Inflammatory macrophage treated with lipopolysaccharide for 1 hour (primary cell): ENCODE measurements at places on chromosomes 12 and 14.

GRCh38 chr12:21751517-21751916 lies 23.0 kb downstream of the KCNJ8 start:
- DNase-seq = no peak

GRCh38 chr12:12156116-12156515 lies 85.4 kb downstream of the BCL2L14 start:
- no peak for DNase-seq

DNA sequence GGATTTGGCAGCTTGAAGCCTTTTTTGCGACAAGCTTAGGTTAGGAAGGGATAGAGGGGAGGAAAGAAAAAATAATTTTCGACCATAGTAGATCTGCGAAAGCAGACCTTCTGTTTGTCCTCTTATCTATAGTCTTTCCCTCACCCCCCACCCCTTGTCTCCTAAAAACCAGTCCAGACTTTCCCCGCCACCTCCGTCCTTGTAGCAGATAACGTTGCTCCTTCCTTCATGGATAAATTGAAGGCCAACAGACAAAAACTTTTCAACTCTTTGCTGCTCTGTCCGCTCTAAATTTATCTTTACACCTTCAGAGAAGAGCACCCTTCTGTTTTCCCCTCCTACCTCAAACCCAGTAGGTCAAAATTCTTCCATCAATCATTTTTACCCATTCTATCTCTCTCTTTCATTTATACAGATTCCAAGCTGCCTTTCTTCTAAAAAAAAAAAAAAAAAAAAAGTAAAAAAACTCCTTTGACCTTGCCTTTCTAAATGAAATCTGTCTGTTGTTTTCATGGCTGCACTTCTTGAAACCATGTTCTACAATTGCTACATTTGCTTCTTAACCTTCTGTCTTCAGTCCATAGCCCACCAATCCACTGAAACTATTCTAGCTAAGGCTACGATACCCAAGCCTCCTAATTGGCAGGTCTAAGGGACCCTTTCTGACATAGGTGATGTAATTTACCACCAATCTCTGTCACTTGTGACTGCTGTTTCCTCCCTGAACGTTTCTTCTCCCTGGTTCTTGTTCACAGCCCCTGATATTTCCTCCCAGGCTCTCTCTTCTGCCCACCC lies 11.1 kb upstream of the NEMF start:
- no peak for DNase-seq

GRCh38 chr14:53110096-53110495 lies 43.0 kb downstream of the DDHD1 start:
- DNase-seq = no peak

GRCh38 chr12:123523518-123523917 lies 10.0 kb downstream of the RILPL1 start:
- DNase-seq = no peak

- no peak for DNase-seq
These were observed 17.1 kb downstream of the LRFN5 start for GRCh38 chr14:41623736-41624135.

DNA sequence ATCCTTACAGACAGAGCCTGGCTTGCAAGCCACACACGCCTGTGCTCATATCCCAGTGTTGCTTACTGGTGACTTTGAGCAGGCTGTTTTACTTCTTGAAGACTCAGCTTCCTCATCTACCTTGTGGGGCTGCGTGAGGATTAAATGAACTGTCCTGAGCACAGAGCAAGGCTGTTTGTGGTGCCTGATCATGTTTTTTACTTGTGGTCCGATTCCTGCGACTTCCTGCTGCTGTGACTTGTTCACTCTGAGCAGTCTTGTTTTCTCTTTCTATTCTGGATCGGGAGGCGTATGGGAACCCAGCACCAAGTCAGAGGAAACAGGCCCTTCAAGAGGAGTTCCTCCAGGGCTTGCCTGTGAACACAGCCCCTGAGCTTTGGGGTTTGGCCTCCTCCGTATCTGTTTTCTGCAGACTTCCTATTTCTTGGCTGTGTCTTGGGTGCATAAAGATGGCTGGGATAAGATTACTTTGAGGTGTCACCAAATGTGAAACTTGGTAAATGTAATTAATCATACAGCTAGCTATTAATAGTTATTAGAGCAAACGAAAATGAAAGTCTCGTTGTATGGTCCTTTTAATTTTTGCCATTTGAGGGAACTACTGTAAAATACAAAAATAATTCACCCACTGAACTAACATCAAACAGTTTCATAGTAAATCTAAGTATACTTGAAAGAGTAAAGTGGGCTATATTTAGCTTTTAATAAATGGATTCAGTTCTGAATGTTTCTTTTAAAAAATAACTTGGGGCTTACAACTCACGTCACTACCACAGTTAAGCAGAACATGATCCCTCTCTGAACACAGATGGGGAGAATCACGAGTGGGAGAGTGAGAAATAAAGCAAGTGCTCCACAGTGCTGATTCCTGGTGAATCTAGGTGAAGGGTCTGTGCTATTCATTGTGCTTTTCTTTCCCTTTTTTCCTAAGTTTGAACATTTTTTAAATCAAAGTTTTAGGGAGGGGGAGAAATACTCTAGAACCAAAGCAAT lies 251.5 kb downstream of the FOXN3 start:
- peak; percentile 58 for DNase-seq

DNA sequence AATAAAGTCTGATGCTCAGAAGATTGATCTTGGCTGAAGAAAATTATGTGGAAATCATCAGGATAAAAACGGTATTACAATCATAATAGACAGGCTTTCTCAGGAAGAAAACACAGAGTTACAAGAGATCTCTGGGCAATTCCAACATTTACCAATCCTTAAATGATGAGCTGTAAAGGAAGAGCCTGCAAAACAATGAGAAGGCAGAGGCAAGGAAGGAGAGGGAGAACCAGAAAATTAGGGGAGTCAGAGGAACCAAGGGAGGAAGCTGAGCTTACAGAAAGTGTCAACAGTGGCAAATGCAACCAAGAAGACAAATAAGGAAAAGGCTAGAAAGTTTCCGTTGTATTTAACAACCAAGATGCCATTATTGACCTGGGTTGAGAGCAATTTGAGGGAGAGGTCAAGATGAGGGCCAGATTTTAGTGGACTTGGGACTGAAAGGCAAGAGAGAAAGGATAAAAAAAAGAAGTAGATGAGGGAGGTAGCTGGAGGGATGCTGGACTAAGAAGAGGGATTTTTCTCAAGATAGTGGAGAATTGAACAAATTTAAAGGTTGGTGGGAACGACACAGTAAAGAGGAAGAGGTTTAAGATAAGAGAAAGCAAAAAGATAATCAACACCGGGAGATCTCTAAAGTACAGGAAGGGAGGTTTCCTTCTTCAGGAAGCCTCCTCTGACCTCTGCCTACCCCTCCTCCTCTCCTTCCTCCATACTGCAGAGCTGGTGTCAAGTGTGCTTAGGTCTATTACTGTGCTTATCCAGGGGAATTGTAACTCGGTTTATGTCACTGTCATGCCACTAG lies 116.9 kb downstream of the DUSP6 start:
- DNase-seq = peak; percentile 82

GRCh38 chr12:79706676-79707075 lies 15.9 kb upstream of the PAWR start:
- no peak for DNase-seq

DNA sequence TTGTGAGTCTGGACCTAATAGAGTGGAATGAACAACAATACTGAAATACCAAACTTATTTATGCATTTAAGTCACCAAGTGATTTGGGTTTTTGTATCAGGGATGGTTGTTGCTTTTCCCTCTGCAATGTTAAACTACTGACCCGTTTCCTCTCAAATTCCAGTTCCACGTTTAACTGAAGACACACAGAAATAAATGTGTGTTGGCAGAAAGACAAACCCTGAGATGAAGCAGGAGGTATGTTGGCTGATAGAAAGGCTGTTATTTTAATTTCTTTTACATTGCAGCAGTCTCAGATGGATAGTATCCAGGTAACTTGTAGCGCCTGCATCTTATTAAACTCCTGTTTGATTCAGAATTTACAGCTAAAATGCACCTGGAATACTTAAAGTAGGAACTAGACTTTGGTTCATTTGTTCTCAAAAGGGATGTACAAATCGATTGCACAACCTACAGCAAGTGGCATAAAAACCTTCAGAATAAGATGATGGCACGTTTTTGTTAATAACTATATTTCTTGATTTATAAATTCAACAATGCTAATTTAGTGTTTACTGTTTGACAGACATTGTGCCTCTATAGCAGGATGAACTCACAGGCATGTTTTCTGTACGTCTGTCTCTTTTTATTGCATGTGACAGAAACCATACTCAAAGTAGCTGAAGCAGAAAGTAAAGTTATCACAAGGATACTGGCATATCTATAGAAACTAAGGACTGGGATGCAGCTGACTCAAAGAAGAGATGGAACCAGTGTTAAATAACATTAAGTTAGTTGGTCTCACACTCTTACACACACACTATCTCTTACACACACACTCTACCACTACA lies 405.7 kb downstream of the ZFP36L1 start:
- DNase-seq = no peak

DNA sequence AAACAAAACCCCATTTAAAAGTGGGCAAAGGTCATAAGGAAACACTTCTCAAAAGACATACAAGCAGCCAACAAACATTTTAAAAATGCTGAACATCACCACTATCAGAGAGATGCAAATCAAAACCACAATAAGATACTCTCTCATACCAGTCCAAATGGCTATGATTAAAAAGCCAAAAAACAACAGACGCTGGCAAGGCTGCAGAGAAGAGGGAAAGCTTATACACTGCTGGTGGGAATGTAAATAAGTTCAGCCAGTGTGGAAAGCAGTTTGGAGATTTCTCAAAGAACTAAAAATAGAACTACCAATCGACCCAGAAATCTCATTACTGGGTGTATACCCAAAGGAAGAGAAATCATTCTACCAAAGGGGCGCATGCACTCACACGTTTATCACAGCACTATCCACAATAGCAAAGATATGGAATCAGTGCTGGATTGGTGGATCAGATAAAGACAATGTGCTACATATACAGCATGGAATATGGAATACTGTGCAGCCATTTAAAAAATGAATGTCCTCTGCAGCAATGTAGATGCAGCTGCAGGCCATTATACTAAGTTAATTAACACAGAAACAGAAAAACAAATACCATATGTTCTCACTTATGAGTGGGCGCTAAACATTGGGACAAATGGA lies 102.1 kb upstream of the DAAM1 start:
- no peak for DNase-seq

DNA sequence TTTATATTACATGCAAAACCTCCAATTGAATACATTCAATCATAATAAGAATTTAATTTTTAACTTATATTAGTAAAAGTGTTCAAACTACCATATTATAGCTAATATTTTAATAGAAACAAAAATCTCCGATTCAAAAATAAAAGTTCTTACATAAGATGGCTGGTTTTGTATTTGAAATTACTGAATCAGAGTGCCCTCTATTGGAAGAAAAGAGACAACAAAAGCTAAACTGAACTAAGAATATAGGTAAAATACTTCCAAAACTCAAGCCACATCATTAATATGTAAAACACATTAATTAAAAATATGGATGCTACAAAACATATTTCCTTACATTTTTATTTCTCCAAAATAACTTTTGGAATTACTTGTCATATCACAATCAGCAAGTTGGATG lies 120.3 kb downstream of the GARIN6 start:
- DNase-seq = peak; percentile 6

- no peak for DNase-seq
These were observed 22.3 kb downstream of the FAM234B start for GRCh38 chr12:13066459-13066858.

DNA sequence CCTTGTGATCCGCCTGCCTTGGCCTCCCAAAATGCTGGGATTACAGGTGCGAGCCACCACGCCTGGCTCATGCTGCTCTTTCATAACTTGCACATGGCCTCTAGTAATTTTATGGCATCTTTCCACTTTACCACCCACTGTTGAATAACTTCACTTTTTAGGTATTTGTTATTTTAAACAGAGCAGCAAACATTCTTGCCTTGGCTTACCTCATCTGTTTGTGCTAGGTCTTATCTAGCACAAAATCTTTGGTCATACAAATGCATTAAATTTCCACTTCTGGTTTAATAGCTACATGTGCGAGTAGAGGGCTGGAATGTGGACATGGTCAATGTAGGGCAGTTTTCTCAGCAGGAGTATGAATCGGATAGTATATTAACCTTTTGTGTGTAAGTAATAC lies 38.8 kb upstream of the ATF7IP start:
- no peak for DNase-seq

- no peak for DNase-seq
These were observed 338.0 kb upstream of the FLRT2 start for GRCh38 chr14:85191986-85192385.

GRCh38 chr12:117046011-117046369 lies 53.2 kb downstream of the TESC start:
- DNase-seq = peak; percentile 6

DNA sequence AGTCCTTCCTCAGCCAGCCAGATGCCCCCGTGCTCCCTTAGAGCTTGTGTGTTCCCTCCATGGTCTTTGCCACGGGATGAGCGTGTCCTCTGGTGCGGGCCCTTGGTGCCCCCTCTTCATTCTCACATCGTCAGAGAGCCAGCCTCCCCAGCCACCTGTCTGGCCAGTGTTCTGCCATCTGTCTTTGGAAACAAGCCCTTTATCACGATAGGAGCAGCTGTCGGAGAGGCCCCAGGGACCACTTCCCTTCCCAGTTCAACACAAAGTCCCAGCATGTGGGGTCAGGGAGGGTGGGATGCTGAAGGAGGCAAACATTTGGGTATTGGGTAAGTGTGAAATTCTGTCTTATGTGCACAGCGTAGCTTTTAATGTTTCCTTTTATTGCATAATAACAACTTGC lies 44.5 kb downstream of the DYNC1H1 start:
- no peak for DNase-seq

- DNase-seq = no peak
These were observed 56.3 kb downstream of the KCNH5 start for GRCh38 chr14:62988967-62989366.

DNA sequence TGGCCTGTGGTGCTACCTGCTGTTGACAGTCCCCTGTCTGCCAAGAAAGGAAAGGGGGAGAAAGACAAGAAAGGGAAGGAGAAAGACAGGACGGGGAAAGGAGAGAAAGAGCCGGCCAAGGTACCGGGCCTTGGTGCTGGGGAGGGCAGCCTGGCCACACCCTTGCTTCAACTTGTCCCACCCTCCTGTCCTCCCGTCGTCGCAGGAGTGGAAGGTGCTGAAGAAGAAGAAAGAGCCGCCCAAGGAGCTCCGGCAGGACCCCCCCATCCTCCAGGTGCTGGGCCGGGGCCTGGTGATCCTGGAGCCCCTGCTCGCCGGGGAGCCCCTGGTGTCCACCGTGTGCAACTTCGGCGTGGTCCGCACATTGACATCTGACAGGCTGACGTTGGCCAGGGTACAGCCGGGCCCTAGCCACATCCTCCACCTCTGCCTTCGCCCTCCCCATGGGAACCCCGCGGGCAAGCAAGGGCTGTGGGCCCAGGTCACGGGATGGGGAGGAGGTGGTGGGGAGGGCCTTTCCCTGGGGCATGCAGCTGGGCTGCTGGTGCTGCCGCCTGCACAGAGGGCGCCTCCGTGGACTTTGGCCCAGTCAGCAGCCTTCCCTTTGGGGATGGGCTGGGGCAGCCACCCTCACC lies 2.9 kb upstream of the B3GNT4 start:
- DNase-seq = no peak

- DNase-seq = no peak
These were observed 15.2 kb upstream of the PRKAG1 start for GRCh38 chr12:49033611-49034285.
